ENCODE measurements at places on chromosomes 3 and 15. TPM values are rescaled to one million over a fixed set of nuclear protein-coding genes. Genes with fewer than 3 reads are reported as not detected.

CTDSPL gene
- 33.3 TPM for total RNA-seq

LPP gene
- total RNA-seq, result 111 TPM

SPTBN5 gene
- total RNA-seq, result under 0.01 TPM

LRRC2 gene
- total RNA-seq, result 4.7 TPM

SCN11A gene
- not detected for total RNA-seq

ISY1 gene
- total RNA-seq, result 28.5 TPM

NAALADL2 gene
- total RNA-seq, result 19.2 TPM

RETNLB gene
- not detected for total RNA-seq

ATP13A4 gene
- not detected for total RNA-seq

ADGRG7 gene
- total RNA-seq, result not detected

NOX5 gene
- not detected for total RNA-seq

RCCD1 gene
- 4.4 TPM for total RNA-seq

DNA sequence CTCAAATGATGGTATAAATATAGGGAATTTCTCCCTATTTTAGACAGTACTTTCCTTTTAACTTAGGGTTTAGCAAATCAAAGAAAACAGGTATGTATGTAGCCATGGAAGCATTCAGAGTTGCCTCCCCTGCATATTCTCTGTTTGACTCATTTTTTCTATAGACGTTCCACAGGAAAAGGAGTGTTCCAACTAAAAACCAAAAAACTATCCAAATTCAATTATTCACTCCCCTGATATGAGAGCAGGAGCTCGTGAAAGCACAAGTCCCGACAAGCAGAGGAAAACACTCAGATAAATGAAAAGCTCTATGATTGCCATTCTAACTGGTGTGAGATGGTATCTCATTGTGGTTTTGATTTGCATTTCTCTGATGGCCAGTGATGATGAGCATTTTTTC is 119.5 kb downstream of the FRMD5 start:
- H3K27ac ChIP-seq, result no peak overlapping the region
- H3K4me1 ChIP-seq, result no peaks in the 10 kb centered on the region
- no peak for DNase-seq

DNA sequence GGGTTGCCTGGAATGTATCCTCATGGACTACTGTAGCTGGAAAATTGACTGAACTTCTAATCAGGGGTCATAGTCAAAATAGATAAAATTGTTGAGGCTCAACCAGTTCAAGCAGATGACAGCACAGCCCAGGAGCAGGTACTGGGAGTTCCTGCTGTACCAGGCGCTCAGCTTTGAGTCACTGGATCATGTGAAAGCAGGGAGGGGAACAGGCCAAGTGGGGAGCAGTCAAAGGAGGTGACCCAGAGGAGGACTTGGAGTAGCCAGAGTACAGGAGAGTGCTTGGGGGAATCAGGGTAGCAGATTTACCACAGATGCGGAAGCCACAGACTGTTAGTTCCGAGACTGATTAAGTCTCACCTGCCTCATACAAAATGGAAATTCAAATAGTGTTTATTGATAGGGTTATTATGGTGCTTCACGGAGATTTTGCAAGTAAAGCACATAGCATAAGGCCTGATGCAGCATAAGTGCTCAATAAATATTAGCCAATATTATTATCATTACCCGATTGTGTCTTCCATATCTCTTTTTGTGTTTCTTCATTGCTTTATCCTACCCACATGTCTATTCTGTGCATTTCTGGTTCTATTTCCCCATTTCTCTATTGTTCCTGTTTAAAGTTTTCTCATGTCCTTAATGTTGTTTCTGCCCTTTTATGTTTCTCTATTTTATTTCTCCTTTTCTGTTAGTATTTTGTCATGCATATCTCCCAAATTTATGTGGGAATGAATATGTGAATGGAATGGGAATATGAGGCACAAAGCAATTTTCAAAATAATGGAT is 369.2 kb upstream of the MCTP2 start:
- H3K27ac ChIP-seq, result no peak overlapping the region
- H3K36me3 ChIP-seq, result no peaks in the 10 kb centered on the region
- DNase-seq, result no peak
- no peak overlapping the region for H3K4me3 ChIP-seq
- no peaks in the 10 kb centered on the region for H3K27me3 ChIP-seq
- H3K4me1 ChIP-seq, result no peaks in the 10 kb centered on the region

DNA sequence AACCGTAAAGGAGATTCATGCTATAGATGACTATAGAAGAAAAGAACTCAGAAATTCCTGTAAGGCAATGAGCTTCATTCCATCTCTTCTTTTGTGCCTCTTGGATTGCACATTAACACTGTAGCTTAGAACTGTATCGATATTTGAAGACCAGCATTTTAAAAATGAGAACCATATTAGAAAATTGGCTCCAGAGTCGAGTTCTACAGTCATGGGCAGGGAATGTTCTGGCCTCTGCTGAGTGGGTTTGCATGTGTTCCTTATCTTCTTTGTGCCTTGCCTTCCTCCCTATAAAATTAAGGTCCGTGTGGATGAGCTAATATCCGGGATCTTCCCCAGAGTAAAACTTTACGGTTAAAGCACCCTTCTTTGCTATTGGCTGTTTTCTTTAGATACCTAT is 77.4 kb upstream of the PLCL2 start:
- H3K4me1 ChIP-seq, result no peaks in the 10 kb centered on the region
- no peak overlapping the region for H3K27ac ChIP-seq
- no peaks in the 10 kb centered on the region for H3K27me3 ChIP-seq
- no peaks in the 10 kb centered on the region for H3K36me3 ChIP-seq

DNA sequence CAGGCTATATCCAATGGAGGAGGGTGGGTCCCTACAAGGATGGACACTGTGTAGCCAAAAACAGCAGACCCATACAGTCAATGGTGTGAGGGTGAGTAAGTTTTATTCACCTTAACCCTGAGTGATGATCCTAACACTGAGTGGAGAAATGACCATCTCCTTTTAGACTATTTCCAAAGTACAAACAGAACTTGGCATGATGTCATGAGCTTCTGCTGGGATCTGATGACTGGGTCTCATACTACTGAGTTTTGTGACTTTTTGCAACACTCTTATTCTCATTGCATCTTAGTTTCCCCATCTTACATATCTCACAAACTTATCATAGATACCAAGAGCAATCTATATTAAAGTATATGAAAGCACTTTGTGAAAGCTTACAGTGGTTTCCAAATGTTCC is 330.3 kb upstream of the CFAP20DC start:
- DNase-seq, result no peak
- no peak overlapping the region for H3K27ac ChIP-seq
- H3K4me3 ChIP-seq, result no peak overlapping the region
- no peaks in the 10 kb centered on the region for H3K4me1 ChIP-seq
- no peaks in the 10 kb centered on the region for H3K36me3 ChIP-seq

DNA sequence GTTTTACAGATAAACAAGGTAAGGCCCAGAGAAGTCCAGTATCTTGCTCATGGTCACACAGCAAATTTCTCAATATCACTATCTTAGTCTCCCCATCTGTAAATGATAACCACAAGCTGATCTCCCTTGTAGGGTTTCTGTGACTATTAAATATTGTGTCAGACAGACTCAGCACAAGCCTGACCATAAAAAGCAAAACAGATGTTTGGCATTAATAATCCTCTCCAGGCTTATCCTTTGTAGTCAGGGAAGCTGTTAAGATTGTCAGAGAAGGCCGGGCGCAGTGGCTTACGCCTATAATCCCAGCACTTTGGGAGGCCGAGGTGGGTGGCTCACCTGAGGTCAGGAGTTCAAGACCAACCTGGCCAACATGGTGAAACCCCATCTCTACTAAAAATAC is 173.2 kb upstream of the PRICKLE2 start:
- no peaks in the 10 kb centered on the region for H3K36me3 ChIP-seq
- no peak overlapping the region for H3K27ac ChIP-seq
- peaks cover 2% of the 10 kb centered on the region for H3K4me1 ChIP-seq

- no peaks in the 10 kb centered on the region for H3K36me3 ChIP-seq
- H3K27ac ChIP-seq, result no peak overlapping the region
- no peak for DNase-seq
- peaks cover 18% of the 10 kb centered on the region for H3K27me3 ChIP-seq
Measured at GRCh38 chr15:77846360-77846759, 213.6 kb upstream of the LINGO1 start.

GRCh38 chr3:171108066-171108465 is 81.5 kb upstream of the SLC2A2 start:
- no peaks in the 10 kb centered on the region for H3K4me1 ChIP-seq
- peak; percentile 29 for DNase-seq
- H3K27ac ChIP-seq, result no peak overlapping the region
- H3K36me3 ChIP-seq, result peaks cover 3% of the 10 kb centered on the region
- H3K27me3 ChIP-seq, result no peaks in the 10 kb centered on the region
- H3K4me3 ChIP-seq, result no peak overlapping the region

DNA sequence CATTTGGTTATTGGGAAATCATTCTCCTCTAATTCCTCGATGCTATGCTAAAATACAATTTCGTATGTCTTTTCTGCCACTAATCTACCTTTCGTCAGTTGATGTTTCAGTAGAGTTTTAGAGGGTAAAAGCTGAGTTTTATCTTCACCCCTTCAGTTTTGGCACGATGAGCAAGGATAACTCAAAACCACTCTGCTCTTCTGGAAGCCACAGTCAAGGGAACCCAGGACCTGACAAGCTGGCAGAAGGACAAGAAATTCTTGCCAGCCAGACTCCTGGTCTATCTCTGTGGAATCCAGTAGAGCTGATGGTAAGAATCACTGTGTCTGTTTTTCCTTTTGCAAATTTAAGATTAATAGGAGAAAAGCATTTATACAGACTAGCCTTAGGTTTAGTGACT is 414.4 kb upstream of the LRRC3B start:
- DNase-seq, result no peak
- no peak overlapping the region for H3K27ac ChIP-seq
- no peaks in the 10 kb centered on the region for H3K36me3 ChIP-seq
- H3K4me1 ChIP-seq, result no peaks in the 10 kb centered on the region

- H3K27me3 ChIP-seq, result peaks cover 74% of the 10 kb centered on the region
- DNase-seq, result no peak
- no peak within 1 kb of the TSS for H3K27ac ChIP-seq
- H3K36me3 ChIP-seq, result no peaks in the 10 kb centered on the region
- no peak within 1 kb of the TSS for H3K4me3 ChIP-seq
- peaks cover 2% of the 10 kb centered on the region for H3K4me1 ChIP-seq
Measured at GRCh38 chr3:186361762-186362536, at the start of gene DGKG. Gene DGKG, minus strand, starts transcription at chr3:186362234. Its CDS starts 41,775 bp downstream, at chr3:186320459.

- no peak overlapping the region for H3K27ac ChIP-seq
- peak; percentile 15 for DNase-seq
- H3K4me1 ChIP-seq, result no peaks in the 10 kb centered on the region
- no peak overlapping the region for H3K4me3 ChIP-seq
- H3K27me3 ChIP-seq, result no peaks in the 10 kb centered on the region
- no peaks in the 10 kb centered on the region for H3K36me3 ChIP-seq
Measured at GRCh38 chr3:108548304-108548703, 37.9 kb upstream of the MYH15 start.

- no peaks in the 10 kb centered on the region for H3K36me3 ChIP-seq
- no peak overlapping the region for H3K27ac ChIP-seq
- no peak overlapping the region for H3K4me3 ChIP-seq
- peaks cover 35% of the 10 kb centered on the region for H3K27me3 ChIP-seq
- H3K4me1 ChIP-seq, result no peaks in the 10 kb centered on the region
Measured at GRCh38 chr15:73677146-73677607, 7.0 kb upstream of the CD276 start.

- H3K36me3 ChIP-seq, result no peaks in the 10 kb centered on the region
- H3K27ac ChIP-seq, result no peak overlapping the region
- H3K4me3 ChIP-seq, result no peak overlapping the region
- DNase-seq, result no peak
Measured at GRCh38 chr15:90838139-90838538, 30.2 kb upstream of the FURIN start.

- H3K4me3 ChIP-seq, result no peak overlapping the region
- peaks cover 2% of the 10 kb centered on the region for H3K27me3 ChIP-seq
- H3K4me1 ChIP-seq, result no peaks in the 10 kb centered on the region
Measured at GRCh38 chr3:24351779-24352469, 142.7 kb downstream of the THRB start.

DNA sequence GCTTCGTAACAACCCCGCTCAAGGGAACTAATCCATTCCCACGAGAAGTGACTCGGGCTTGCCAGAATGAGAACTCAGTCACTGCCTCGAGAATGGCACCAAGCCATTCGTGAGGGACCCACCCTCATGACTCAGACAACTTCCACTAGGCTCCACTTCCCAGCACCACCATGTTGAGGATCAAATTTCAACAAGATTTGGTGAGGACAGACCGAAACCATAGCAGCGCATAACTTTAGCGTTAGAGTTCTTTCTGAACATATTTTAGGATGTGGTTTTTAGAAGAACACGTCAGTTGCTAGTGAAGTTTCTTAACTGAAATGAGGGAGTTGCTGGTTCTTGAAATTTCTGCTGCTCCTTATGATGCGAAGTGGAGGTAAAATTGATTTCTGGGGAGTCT is 13.5 kb downstream of the PTPRG start:
- no peaks in the 10 kb centered on the region for H3K27me3 ChIP-seq
- peak overlapping the region; percentile 8 for H3K4me3 ChIP-seq

DNA sequence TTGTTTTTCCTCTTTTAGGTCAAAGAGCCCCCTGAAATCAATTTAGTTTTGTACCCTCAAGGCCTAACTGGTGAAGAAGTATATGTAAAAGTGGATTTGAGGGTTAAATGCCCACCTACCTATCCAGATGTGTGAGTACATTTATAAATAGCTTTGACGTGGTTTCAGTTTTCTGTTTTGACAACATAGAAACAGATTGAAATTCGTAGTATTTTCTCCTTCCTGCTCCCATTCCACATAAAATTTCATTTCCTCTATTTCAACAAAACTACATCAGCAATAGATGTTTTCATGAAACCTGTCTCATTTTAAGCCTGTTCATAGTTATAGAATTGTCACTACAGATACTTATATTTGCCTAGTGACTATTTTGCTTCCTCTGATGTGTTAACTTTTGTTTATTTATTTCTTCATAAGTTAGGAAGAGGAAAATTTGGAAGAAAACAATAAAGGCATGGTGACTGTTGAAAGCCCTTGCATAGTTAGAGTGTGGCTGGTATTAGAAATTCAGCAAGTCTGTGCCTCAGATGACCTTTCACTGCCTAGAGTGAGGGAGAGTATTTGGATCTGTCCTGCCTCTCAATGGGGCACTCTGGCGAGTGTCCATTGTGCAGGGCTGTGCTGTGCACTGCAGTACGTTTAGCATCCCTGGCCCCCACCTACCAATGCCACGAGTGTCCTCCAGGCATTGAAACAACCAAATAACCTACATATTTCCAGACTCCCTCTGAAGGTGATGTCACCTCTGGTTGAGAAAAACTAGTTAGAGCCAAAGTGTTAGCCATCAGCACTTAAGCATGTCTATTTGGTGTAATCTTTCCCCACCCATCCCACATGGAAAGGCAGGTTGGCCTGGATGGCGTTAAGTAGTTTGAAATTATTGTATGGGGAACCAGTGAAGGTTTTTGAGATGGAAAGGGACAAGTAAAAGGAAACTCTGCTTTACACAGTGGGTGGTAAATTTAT is 5.9 kb downstream of the EIF2AK4 start:
- no peak overlapping the region for H3K4me3 ChIP-seq
- peaks cover 30% of the 10 kb centered on the region for H3K36me3 ChIP-seq
- H3K27ac ChIP-seq, result no peak overlapping the region
- H3K27me3 ChIP-seq, result no peaks in the 10 kb centered on the region
- peaks cover 30% of the 10 kb centered on the region for H3K4me1 ChIP-seq

DNA sequence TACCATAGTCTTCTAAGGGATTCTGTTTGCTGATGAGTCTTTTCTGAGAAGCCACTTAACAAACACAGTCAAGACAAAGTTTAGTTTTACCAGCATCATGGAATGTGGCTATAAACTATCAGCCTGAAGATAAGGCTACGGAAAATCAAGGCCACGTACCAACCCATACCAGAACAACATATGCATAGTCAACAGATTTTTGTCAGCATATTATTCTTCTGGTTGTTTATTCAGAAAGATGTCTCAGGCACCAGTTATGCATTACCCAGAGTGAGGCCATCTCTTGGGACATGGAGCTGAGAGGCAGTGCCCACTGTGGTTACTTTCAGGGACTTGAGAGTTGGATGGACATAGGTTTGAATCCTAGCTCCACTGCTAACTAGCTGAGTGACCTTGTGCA is 60.4 kb downstream of the SOX2 start:
- H3K4me1 ChIP-seq, result no peaks in the 10 kb centered on the region
- H3K27me3 ChIP-seq, result no peaks in the 10 kb centered on the region
- DNase-seq, result no peak
- no peak overlapping the region for H3K27ac ChIP-seq

Data from IMR-90 (cell line).